Cortex of kidney (tissue), 1 donor: ENCODE measurements at places on chromosomes 7 and 10.

DNA sequence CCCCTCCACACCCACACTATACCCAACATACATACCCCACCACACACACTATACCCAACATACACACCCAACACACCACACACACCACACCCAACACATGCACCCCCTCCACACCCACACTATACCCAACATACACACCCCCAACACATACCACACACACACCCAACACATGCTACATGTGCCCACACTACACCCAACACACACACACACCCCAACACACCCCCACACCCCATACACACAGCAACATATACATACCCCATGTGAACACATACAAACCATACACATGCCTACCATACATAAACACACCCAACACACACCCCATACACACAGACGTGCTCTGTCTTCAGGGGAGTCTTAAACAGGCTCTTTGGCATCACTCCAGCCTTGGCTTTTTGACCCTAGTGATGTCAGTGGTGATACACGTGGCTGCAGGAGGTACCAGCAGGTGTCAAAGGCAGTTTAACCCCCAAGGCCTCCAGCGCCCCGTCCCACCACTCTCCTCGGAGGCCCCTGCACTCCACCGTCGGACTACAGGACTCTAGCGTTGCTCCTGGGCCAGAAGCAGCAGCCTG, 73.4 kb downstream of the HIPK2 start:
- DNase-seq = no peak

DNA sequence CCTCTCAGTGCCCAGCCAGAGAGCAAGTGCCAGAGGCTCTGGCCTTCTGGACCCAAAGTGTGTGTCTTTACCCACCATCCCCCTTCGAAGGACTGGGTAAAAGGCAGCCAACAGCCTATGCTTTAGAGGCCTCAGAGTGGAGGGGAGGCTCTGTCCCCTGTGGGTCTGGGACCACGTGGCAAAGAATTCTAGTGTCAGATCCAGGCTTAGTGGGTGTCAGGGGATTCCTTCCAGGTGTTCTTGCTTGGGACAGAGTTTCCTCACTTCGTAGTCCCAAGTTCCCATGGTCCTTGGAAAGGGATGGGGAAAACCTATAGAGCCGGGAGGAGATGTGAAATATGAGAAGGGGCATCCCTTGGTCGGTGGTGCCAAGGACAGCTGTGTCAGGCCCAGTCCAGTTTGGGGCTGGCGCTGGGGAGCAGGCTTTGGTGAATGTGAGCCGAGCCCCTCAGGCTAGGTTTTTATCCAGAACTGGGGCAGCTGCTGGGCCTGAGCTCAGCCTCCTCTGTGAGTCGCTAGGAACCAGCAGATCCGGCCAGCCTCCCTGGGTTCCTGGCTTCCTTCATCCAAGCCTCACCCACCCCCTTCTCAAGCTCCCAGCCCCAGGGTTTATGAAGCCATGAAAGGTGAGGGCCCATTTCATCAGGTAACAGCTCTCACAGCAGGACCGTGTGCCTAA, 71.2 kb downstream of the C10orf105 start:
- DNase-seq = no peak

- DNase-seq = no peak
These were observed 11.4 kb downstream of the SCIN start for GRCh38 chr7:12581897-12582296.

GRCh38 chr7:159015454-159016410, 128.9 kb downstream of the VIPR2 start:
- DNase-seq = no peak

DNA sequence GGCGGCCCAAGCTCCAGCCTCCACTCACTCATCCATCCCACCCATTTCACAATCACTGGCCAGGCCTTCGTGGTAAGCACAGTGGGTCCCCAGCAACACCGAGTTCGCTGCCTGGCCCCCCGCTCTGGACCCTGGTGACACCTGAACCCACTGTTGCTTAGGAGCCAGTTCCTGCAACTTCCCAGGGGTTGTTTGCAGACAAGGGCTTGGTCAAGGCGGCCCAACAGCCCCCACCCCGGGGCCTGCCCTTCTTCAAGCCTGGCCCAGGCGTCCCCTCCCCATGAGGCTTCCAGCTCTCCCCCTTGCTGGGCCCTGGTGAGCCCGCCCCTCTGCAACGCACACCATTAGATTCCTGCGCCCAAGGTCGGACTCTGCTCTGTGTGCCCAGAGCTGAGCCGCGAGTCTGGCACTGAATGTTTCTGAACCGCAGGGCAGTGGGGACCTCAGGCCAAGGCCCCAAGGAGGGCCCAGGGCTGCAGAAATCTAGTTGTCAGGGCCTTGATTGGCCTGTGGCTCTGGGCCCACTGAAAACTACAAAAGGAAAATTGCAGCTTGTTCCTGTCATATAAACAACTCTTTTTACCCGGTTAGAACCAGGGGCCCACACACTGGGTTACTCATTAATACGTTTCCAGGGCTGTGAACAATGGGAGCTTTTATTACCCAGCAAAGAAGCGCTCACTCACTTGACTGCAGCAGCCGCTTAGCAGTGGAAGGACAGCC, 2.1 kb upstream of the COX19 start:
- no peak for DNase-seq

GRCh38 chr10:98316170-98316569, 48.2 kb upstream of the LOXL4 start:
- DNase-seq = no peak

GRCh38 chr10:70564113-70564725, 38.3 kb downstream of the PRF1 start:
- DNase-seq = no peak

DNA sequence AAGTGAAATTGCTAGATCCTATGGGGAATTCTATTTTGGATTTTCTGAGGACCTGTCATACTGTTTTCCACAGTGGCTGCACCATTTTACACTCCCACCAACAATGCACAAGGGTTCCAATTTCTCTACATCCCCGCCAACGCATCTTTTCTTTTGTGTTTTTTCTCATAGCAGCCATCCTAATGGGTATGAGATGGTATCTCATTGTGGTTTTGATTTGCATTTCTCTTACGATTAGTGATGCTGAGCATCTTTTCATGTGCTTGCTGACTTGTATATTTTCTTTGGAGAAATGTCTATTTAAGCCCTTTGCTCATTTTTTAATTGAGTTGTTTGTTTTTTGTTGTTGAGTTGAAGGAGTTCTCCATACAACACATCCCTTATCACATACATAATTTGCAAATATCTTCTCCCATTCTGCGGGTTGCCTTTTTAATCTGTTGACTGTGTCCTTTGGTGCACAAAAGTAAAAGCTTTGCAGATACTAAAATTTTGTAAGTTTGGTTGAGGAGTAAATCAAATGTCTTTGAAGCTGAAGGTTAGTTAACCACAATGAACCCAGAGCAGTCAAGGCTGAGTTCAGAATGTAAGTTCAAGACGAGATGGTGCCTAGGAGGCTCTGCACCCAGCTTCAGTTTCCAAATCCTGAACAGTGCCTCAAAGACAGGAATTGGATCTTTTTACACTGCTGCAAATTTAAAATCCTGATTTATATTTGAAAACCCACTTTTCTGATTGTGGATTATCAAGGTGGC, 195.4 kb downstream of the COBL start:
- DNase-seq = no peak

- no peak for DNase-seq
These were observed 81.3 kb downstream of the GLI3 start for GRCh38 chr7:42155584-42156290.

DNA sequence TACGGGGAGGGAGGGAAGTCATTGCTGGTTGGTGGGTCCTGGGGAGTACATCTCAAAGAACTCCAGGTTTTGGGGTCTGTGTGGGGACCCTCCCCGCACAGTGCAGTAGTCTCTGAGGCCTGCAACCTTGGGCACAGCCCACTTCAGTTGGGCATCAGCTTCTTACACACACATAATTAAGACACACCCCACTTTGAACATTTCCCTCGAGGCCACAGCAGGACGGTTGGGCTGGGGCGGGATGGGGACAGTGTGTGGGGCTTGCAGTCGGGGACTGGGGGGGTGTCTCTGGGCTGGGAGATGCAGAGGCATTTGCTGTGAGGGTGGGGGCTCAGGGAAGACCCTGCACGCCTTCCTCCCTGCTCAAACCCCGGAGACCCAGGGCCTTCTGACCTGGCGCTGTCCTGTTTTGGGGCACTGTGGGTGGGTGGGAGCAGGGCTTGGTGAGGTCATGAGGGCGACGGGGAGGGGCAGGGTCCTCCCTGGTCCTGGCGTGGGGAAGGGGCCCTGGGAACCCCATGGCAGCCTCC, 1.3 kb downstream of the LFNG start:
- DNase-seq = no peak

DNA sequence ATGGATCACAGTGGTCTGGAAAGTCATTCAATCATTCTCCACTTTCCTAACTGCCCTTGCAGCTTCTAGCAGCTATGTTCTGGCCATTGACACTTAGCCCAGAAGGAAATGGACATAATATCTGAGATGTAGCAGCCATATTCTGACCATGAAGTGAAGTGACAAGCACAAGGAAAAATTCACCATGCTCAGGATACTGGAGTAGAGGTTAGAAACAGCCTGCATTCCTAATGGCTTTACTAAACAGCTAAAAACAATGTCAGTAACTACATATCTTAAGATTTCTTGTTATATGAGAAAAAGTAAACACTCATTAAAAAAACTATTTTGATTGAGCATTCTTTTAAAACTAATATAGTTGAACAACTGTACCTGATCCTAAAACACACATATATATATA, 443.8 kb downstream of the MAGI2 start:
- DNase-seq = no peak

DNA sequence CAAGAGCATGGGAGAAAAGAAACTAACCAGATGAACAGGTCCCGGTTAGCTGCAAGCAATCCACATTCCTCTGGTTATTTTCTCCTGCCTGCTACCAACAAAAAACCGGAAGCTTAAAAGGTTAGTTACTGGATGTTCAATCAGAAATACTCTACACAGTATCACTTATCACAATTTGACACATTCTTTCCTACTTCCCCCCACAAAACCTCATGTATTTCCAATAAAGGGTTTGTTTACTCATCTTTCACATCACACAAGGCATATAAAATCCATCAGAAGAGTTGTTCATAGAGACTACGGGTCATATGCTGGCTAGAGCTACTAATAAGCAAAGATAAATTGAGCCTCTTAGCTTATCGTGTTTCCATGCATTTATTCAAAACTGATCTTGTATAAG, 4.8 kb downstream of the SLC25A28 start:
- no peak for DNase-seq

DNA sequence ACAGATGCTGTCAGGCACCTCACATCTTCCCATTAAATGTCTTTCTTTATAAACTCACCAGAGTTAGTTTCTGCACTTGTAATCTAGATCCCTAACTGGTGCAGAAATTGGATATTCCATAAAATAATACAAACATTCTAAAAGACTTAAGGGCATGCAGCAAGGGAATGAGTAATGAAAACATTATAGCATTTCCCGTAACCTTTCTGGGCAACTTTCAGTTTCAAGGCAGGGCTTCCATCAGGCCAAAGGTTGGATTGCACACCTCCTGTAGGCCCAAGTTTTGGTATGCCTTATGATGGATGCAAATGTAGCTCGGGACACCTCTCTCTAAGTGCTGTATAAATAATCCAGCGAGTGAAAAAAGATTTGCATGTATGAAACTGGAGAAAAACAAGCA, 129.9 kb upstream of the LYZL2 start:
- no peak for DNase-seq

DNA sequence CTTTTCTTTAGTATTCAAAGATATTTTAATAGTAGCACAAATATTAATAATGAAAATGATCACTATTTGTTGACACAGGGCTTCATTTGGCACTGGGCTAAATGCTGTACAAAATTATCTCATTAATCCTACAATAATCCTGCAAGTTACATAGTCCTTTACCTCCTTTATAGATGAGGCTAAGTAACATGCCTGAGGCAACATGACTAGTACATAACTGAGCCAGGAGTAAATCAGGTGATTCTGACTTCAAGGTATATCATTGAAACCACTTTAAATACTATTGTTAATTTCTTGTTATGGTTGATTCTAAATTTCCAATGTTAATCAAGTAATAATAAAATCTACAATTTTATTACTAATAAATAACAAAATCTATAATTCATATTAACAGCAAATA, 39.8 kb downstream of the SEM1 start:
- DNase-seq = no peak

- no peak for DNase-seq
These were observed 687 bp downstream of the HELLS start for GRCh38 chr10:94546049-94546900.

GRCh38 chr10:45058580-45058979, 57.9 kb downstream of the ZNF22 start:
- no peak for DNase-seq

DNA sequence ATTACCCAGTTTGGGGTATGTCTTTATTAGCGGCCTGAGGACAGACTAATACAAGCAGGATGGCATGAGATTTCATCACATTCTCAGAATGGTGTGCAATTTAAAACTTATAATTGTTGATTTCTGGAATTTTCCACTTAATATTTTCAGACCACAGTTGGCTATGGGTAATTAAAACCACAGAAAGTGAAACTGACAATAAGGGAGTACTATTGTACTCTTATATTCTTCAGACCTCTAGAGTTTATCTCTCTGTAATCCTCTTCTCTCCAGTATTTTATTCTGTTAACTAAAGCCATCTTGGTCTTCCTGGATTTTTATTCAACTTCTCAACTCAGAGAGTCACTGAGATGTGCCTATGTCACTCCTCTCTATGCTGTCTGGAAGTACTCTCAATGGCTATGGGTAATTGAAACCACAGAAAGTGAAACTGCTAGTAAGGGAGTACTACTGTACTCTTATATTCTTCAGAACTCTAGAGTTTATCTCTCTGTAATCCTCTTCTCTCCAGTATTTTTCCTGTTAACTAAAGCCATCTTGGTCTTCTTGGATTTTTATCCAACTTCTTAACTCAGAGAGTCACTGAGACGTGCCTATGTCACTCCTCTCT, 118.3 kb downstream of the PPP1R17 start:
- no peak for DNase-seq

DNA sequence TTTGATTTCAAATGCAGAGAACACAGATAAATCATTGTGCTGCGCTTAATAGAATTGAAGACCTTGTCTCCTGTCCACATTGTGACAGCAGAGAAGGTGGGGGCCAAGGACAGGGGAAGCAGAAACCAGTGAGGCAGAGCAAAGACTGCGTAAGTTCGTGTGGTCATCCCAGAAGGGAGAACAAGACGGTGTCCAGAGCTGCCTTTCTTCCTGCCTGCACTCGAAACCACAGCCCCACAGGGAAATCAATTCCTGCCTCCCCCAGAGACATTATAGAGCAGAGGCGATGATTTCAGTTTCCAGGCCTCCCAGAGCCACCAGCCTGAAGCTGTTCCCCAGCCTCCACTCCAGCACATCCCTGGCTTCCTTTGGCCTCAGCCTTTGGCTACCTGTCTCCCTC, 39.7 kb upstream of the UCN3 start:
- DNase-seq = no peak

DNA sequence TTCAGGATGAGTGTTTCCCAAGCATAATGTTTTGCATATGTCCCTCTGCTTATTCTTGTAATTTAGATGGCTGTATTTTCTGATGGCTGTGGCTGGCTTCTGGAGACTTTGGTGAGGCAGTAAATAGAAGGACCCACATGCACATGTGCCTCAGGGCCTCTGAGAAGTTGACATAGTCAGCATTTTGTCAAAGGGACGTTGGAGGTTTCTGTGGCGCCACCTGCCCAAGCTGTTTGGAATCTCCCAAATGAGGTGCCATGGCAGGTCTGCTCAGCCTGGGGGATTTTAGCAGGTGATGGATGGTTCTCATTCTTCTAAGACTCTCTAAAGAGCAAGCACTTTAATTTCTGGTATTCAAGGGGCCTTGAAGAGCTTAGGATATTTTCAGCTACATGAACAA, 29.8 kb downstream of the C10orf120 start:
- no peak for DNase-seq

- DNase-seq = no peak
These were observed 440.5 kb downstream of the GRID1 start for GRCh38 chr10:85926136-85926535.

- no peak for DNase-seq
These were observed 108.2 kb upstream of the NFE2L3 start for GRCh38 chr7:26043801-26044200.
